Non-pigmented ciliary epithelial cell (primary cell): ENCODE measurements at places on chromosomes 3 and 15.

GRCh38 chr3:181771120-181771519 is 59.4 kb downstream of the SOX2 start:
- DNase-seq, result no peak

DNA sequence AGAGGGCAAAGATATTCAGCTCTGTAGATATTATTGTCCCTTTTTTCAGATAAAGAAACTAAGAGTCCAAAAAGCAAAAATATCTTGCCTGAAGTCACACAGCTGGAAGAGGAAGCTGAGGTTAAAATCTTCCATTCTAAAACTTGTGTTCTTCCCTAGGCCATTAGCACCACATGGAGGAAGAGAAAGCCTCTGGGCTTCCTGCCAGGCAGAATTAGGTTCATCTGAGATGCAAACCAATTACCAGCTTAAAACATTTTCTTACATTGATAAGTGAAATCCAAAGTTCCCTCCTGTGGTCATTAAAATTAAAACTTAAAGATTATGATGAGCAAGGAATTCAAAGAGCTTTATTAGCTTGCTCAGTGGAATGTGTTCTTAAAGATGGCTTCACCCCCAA is 235.3 kb upstream of the SETMAR start:
- DNase-seq, result no peak

DNA sequence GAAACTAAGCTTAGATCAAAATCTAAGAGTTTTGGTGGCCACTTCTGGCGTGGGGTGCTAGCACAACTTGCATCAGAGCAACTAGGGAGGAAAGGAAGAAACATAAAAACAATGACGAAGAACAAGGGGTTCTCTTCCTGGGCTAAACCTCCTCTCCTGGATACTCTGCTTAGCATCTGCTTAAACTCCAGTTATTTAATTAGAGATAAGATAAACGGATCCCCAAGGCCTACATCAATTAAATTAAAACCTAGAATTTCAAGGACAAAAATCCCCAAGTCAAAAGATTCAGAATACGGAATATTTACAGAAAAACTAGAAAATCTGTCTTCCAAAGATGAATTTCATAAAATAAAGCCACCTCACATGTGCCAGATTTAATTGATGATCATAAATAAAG is 281.9 kb downstream of the SHOX2 start:
- no peak for DNase-seq

DNA sequence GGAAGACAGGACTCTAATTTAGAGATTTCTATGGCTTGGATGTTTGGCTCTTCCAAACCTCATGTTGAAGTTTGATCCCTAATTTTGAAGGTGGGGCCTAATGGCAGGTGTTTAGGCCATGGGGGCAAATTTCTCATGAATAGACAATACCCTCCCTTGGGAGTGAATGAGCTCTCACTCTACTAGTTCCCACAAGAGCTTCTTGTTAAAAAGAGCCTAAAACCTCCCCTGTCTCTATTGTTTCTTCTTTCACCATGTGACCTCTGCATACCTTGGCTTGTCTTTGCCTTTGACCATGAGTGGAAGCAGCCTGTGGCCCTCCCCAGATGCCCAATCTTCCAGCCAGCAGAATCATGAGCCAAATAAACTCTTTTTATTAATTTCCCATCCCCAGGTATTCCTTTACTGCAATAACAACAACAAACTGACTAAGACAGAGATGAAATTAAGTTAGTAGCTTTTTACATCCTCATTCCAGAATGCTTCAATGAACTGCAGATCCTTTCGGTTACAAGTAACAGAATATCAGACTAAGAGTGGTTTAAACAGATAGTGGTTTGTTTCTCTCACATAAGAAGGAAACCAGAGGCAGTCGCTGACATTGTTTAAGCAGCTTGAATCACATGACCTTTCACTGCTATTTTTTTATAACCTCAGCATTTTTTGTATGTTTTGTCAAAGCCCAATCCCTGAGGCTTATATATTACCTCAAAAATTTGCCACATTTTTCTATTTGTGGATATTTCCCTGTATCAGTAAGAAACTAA is 1013.3 kb upstream of the SEMA6D start:
- DNase-seq, result no peak

DNA sequence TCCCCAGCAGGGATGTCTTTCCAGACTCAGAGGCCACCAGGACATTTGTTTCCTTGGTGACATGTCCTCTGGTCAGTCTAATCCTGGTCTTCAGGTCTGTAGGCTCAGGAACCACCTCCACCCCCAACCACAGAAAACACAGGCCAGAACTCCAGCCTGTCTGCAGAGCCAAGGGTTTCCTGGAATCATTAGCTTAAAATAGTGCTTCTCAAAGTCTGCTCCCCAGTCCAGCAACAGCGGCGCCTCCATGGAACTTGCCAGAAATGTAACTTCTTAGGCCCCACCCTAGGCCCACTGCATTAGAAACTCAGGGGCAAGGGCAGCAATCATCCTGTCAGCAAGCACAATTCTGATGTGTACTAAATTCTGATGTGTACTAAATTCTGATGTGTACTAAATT is 20.0 kb downstream of the SLC28A1 start:
- no peak for DNase-seq

GRCh38 chr3:132606085-132606484 is 9.0 kb downstream of the ACKR4 start:
- peak; percentile 35 for DNase-seq
